Stimulated activated CD8-positive, alpha-beta memory T cell treated with anti-CD3 and anti-CD28 coated beads, Interleukin-4, amount 100 ng/mL, for 24 hours (primary cell): ENCODE measurements at places on chromosomes 12 and 14.
A peak's percentile ranks its signal among the peaks of the same experiment; 100 is the strongest.

DNA sequence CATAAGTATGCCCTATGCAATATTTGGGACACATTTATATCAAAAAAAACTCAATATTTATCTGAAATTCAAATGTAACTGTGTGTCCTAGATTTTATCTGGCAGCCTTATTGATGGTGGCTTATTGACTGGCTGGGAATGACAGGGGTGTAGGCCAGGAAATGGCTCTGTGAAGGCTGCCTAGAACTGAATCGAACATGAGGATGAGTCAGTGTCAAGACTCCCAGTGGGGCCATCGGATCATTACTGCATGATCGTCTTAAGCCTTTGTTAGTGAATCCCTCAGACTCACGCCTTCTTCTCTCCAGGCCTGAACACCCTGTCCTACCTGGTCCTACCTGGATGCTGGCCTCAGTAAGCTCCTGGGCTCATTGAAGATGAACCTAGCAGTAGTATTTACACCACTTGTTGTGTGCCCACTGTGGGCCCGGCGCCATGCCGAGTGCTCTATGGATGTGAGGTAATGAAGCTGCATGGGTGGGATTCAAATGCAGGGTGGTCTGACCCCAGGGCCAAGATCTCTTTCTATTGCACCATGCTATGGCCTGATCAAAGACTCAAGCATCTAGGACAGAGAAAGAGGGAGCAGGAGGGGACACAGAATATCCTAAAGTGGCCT, 21.0 kb upstream of the FAIM2 start:
- DNase-seq: no peak

DNA sequence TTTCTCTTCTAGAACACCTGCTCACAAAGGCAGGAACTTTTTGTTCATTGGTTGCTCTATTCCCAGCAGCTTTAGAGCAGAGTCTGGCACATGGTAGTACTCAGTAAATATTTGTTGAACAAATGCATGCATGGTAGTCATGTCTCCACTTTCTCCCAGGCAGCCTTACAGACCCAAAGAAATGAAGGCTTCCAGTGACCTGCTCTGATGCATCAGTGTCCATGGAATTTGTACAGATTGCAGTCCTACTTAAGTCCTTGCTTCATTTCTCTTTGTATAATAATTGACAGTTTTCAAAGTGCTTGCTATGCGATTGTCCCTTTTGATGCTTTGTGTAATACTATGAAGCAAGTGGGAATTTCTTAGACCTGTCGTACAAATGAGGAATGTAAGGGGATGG, 119.6 kb downstream of the DERA start:
- no peak for DNase-seq

- no peak for DNase-seq
Observed at GRCh38 chr12:71448150-71448581, 8.6 kb downstream of the LGR5 start.

GRCh38 chr14:32677129-32677780, 261.4 kb upstream of the NPAS3 start:
- no peak for DNase-seq

DNA sequence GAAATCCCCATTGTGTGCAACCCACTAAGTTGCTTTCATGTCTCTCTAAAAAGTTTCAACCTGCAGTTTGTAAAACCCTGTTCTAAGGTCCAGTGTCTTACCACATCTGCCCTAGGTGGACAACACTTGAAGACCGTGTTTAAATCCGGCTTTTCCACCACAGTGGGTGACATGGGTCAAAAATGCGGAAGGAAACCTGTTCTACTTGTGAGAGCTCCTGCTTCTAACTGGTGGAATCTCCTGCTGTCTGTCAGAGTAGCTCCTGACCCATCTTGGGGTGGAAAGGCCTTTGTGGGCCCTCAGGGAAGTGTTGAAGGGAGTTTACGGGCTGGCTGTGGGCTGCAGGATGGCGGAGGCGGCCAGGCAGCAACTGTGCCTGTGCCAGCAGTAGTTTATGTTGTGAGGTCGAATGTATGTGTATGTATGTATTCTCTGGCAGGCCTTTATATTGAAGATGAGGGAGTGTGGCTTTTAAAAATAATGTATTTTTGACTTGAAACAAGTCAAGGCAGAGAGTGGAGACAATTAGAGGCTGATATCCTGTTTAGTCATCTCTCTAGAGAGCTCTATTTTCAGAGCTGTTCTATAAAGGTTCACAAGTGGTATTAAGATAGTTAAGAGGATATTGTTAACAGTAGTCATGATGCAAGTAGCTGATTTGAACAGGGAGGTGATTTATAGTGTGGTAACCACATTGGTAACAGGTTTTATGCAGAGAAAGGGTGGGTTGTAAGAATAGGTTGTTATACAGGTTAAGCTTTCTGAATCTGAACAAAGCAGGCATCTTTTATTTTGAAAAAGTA, 67.0 kb downstream of the PRKCH start:
- DNase-seq: no peak

- DNase-seq: no peak
Observed at GRCh38 chr14:30885840-30886740, 11.7 kb downstream of the COCH start.

DNA sequence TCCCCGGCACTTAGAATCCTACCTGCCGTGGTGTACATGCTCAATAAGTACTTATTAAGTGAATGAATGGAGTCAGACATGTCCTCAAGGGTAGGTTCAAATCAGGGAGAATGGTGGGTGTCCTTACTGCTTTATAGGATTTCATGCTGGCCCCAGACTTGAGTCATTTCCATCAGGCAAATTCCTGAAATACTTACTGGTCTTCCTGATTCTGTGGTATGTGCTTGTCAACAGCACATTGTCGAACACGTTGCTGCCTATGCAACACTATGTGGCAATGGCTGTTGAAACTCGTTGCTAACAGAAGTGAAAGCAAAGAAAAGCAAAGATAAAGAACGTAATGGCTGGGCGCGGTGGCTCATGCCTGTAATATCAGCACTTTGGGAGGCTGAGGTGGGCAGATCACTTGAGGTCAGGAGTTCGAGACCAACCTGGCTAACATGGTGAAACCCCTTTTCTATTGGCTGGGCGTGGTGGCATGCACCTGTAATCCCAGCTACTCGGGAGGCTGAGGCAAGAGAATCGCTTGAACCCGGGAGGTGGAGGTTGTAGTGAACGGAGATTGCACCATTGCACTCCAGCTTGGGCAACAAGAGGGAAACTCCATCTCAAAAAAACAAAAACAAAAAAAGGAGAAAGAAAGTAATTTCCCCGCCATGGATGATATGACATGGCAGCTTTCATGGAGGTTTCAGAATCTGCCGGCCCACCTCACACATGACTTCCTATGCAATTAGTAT, 214.9 kb downstream of the ZFP36L1 start:
- no peak for DNase-seq

DNA sequence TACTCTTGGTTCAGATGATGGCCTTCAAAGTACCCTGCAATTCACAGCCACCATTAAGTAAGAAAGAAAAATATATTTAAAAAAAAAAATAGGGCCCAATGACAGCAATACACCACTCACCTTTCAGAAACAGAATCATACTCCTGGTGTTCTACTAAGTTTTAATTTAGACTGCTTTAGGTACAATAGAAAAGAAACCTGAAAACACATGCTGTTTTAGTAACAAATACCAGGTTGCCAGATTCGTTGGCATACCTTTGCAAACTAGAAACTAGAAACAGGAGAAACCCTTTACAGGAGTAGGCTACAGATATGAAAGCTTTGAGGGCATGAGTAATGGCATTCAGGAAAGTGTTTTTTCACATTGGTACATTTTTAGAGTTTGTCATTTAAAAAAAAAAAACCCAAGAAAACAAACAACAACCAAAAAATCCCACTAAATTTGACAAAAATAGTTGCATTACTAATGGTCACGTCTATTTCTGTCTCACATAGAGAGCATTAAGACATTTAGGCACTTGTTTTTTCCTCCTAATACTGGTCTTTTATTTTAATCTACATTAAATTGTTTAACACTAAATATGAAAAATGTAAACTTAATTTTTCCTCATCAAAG, 4.0 kb downstream of the SIX1 start:
- no peak for DNase-seq

DNA sequence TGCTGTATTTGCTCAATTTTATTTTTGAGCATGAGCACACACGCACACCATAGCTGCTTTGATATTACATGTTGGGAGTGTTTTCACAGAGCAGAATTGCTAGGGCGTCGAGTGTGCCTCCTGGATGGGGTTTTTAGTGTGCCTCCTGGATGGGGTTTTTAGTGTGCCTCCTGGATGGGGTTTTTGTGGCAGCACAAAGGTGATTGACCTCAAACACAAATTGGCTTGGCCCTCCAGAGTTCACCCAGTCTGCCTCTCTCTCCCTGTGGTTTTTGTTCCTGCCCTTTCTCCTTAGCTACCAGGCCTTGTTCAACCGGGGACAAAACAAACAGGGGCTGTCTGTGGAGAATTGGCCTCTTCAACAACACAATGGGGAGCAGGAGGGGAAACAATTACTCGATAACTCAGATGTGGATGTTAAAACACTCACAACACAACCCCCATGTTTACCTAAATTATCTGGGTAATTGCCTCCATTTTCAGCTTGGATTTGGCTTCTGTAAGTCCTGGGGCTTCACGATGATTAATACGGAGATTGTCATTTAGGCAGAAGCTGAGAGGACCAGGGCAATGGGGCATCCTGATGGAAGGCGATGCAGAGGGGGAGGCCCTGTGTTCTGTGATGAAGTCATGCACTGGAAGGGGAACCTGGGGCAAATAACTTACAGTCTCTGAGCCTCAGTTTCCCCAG, 26.9 kb downstream of the TBX3 start:
- DNase-seq: no peak

DNA sequence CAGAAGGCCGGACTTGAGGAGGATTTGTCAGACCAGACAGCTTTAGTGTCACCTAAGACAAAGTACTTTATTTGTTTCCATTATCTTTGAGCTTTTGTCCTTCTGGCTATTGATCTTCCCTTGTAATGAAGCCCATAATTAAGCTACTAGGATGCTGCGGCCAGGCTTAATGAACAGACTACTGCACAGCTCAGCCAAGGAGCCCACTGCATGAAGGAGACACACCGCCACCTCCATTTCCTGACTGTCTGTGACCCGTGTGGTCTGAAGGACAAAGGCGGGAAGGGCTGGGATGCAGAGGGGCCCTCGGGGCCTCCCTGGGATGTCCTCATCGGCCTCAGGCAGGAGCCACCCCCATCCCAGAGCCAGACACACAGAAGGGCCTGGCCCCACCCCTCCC, 31.0 kb upstream of the GALNT9 start:
- DNase-seq: no peak

- no peak for DNase-seq
Observed at GRCh38 chr14:24194186-24194872, 912 bp downstream of the TM9SF1 start.

DNA sequence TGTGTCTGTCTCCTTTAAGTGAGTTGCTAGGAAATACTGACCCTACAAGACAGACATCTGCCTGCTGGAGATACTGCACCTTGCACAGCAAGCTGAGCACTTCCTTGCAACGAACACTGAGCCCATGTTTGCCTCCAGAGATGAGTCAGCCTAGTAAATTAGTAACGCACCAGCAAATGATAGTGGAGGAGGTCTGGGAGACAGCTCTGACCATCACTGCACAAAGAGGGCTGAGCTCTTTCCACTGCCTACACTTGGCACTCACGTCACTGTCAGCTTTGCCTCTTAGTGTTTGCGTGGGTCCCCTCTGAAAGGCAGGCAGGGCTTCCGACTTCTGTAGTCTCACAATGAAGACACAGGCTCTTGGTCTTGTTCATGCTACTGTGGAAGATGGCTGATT, 109.0 kb downstream of the APAF1 start:
- DNase-seq: no peak

- no peak for DNase-seq
Observed at GRCh38 chr12:65585648-65586602, 238.4 kb upstream of the HMGA2 start.

DNA sequence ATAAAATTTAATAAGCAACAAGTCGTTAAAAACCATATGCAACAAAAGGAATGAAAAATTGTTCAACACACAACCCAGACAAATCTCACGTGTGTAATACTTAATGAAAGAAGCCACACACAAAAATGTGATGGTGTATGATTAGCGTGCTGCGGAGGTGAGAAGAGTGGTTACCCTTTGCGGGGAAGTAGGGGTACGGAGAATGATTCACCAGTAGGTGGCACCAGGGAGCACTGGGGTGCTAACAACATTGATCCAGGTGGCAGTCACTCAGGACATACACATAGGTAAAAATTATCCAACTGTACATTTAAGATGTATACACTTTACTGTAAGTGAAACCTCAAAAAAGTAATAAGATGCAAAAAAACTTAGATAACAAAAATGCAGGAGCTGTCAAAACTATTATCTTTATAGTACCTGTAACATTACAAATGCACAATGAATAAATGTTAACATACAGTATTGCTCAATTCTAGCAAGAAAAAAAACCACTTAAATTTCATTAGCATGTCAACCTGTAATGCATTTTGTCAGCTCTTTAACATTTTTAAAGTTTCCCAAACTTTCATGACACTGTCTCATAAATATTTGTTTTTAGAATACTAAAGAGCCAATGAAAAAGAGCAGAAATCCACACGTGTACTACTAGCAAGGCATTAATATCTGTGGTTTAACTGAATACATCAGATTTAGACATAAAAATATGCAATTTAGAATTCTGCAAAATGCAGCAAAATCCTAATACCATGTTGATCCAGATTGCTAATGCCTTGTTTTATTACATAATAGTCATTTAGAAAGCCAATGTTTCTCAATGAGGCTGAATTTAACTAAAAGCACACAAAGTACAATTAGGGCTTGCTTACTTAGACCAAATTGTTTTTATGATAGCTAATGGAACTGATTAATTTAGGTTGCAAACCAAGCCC, 46.7 kb downstream of the TMCC3 start:
- DNase-seq: peak; percentile 38

DNA sequence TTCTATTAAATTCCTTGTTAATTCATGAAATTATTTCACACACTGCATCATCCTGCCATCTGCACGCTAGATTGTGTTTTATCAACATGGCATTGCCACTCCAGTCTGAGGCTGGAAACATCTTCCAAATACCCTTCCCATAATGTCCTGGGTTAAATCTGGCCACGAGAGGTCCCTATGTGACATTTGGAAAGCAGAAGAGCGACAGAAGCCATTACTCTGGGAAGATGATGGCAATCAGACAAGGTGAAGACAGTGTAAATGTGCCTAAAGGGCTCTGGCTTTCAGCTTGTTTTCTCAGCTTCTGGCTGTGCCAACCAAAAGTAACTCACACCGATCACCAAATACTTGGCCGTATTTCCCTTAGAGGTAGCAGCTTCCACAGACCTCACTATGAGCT, 144.8 kb downstream of the CAPZA3 start:
- no peak for DNase-seq

GRCh38 chr12:71032933-71033332, 112.4 kb upstream of the PTPRR start:
- DNase-seq: no peak

DNA sequence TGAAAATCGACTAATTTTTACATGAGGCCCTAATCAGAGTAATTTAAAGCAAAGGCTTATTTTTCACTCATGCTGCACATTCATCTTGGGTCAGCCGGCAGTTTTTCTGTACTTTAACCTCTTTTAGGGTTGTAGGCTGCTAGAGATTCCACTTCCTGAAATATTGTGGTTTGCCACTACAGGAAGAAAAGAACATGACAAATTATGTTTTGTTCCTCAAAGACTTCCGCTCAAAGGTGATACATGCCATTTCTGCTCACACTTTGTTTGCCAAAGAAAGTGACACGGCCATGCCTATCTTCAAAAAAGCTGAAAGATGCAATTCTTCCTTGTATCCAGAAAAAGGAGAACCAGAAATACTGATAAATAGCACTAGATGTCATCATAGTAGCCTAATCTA, 183.4 kb upstream of the PPFIA2 start:
- no peak for DNase-seq
